ENCODE measurements at places on chromosomes 12 and 14. TPM values are rescaled to one million over a fixed set of nuclear protein-coding genes. Genes with fewer than 3 reads are reported as not detected.
A peak's percentile ranks its signal among the peaks of the same experiment; 100 is the strongest.

LALBA gene
- total RNA-seq: not detected

SALL2 gene
- total RNA-seq: 2.8 TPM

FRMD6 gene
- 1.7 TPM for total RNA-seq

KRT75 gene
- total RNA-seq: not detected

TDG gene
- 26.7 TPM for total RNA-seq

DNA sequence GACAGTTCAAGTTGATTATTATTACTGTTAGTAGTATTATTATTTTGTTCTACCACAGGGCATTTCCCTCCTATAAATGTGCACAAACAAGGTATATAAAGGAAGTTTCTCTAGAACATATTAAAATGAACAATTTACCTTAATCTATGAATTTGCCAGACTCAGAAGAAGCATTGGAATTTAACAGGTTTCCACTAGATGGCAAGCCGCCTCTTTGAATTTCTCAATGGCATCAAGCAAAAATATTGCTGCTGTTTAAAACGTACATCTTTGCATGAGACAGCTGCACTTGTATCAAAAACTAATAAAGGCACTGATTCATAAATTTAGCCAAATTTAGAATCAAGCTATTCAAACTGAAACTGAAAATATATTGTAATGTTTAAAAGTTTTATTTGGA is 34.6 kb upstream of the MIS18BP1 start:
- no peaks in the 10 kb centered on the region for H3K27me3 ChIP-seq
- DNase-seq: no peak
- no peak overlapping the region for H3K27ac ChIP-seq
- no peaks in the 10 kb centered on the region for H3K36me3 ChIP-seq
- H3K4me1 ChIP-seq: no peaks in the 10 kb centered on the region

SOCS2 gene
- total RNA-seq: 10.4 TPM

DNA sequence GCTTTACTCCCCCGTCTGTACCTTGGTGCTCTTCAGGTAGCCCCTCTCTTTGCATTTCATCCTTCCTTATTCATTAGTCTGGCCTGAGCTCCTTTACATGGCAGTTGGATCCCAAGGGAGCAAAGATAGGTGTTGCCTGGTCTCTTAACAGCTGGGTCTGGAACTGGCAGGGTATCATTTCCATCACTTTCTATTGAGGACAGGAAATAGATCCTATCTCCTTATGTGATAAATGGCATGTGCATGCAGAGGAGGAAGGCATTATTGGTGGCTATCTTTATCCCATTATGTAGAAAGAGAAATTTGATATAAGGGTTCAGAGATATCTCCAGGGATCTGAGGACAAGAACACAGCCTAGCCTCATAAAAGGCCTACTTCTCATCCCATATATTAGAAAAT is 54.6 kb upstream of the OAS1 start:
- no peak for DNase-seq
- no peak overlapping the region for H3K4me3 ChIP-seq
- H3K27ac ChIP-seq: no peak overlapping the region
- H3K27me3 ChIP-seq: peaks cover 10% of the 10 kb centered on the region
- no peaks in the 10 kb centered on the region for H3K36me3 ChIP-seq

DNA sequence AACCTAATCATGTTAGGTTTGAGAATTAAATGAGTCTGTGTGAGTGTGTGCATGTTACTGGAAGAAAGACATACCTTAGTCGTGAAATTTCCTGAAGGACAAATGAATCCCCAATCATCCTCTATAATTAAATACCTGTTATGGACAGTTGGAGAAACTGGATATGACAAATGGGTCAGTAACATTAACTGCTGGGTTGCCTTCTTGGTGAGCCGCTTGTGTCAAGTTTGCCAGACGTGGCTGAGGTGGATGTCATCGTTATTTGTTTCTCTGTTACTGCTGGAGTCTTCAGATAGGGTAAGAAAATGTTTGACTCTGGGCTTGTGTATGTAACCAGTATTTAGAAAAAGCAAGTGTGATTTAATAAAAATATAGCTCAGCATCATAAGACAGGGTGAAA is 131.6 kb downstream of the CAND1 start:
- DNase-seq: no peak
- H3K27me3 ChIP-seq: peaks cover 2% of the 10 kb centered on the region
- no peak overlapping the region for H3K4me3 ChIP-seq
- H3K27ac ChIP-seq: no peak overlapping the region
- H3K4me1 ChIP-seq: no peaks in the 10 kb centered on the region

DNA sequence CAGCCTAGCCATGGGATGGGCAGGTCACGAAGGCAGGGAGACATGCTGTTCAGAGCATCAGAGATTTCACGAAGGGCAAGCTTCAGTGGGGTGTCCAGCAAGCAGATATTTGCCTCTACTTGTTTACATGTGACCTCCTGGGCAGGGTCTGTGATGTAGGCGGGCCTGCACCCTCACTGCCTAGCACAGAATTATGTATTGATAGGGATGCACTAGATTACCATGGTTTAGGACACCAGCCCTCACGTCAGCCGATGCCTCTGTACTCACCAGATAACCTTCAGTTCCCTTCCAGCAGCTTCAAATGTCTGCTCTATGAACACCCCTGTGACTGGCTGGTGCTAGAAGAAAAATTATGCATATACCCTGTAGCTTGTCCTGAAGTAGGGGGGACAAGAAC is 5.1 kb upstream of the EIF5 start:
- no peak overlapping the region for H3K4me3 ChIP-seq
- H3K4me1 ChIP-seq: peaks cover 7% of the 10 kb centered on the region
- H3K27me3 ChIP-seq: no peaks in the 10 kb centered on the region
- H3K27ac ChIP-seq: no peak overlapping the region

DNA sequence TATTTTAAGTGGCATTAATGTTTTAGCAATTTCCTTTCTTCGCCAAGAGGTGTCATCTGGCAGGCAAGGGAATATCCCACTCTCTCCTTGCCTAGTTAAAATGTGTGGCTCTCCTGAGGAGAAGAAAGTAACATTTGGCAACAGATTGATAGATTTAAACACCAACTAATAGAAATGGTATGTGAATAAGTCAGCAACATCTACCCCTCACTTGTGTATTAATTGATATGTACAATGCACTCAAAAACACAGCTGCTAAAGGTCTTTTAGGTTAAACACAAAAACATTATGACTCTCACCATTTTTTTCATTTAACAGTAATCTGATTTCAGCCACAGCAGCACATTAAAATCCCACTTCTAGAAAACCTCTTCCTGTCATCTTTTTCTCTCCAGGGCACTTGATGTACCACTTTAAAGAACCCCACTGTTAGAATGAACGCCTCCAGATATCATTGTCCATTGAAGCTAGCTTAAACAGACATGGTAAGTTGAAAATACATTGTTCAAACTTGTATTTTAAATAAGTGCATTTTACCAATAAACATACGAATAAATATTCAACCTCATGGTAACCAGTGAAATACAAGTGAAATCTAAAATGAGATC is 151.7 kb downstream of the RPAP3 start:
- no peaks in the 10 kb centered on the region for H3K36me3 ChIP-seq
- no peaks in the 10 kb centered on the region for H3K4me1 ChIP-seq
- no peaks in the 10 kb centered on the region for H3K27me3 ChIP-seq
- no peak overlapping the region for H3K27ac ChIP-seq
- no peak for DNase-seq

DNA sequence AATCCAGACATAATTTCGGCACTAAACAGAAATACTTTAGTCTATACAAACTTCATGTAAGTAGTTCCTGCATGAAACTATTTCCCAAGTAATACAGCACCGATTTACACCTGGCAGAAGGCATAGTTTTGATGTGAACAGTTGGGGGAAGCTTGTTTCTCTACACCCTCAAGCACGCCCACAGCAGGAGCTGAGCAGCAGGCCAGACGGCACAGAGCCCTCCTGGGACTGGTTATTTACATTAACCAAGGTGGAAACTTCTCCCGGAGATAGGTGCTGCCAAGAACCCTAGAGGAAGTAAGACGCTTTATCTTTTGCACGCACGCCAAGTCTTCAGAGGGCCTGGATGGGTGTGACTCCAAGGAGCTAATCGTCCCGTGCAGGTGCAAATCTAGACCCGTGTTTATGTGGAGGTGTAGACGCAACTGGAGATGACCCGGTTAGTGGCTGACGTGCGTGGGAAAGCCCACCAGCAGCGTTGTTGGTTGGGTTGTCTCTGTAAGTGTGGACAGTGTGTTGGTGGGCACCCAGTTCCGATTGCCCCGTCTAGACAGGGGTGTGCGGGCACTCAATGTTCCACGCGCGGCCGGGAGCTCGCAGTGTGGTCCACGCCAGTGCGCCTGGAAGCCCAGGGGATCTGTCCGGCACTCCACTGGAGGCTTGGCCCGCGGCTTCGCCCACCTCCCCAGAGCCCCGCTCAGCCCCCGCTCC is 767 bp upstream of the TCP11L2 start:
- peak overlapping the region; percentile 71 for H3K4me3 ChIP-seq
- DNase-seq: peak; percentile 78
- H3K27ac ChIP-seq: peak overlapping the region; percentile 99
- peaks cover 40% of the 10 kb centered on the region for H3K4me1 ChIP-seq

GRCh38 chr12:11706509-11707379 is 57.3 kb downstream of the ETV6 start:
- H3K4me1 ChIP-seq: no peaks in the 10 kb centered on the region
- H3K27ac ChIP-seq: no peak overlapping the region
- no peak for DNase-seq
- H3K4me3 ChIP-seq: no peak overlapping the region
- no peaks in the 10 kb centered on the region for H3K27me3 ChIP-seq

KRT71 gene
- not detected for total RNA-seq

DNA sequence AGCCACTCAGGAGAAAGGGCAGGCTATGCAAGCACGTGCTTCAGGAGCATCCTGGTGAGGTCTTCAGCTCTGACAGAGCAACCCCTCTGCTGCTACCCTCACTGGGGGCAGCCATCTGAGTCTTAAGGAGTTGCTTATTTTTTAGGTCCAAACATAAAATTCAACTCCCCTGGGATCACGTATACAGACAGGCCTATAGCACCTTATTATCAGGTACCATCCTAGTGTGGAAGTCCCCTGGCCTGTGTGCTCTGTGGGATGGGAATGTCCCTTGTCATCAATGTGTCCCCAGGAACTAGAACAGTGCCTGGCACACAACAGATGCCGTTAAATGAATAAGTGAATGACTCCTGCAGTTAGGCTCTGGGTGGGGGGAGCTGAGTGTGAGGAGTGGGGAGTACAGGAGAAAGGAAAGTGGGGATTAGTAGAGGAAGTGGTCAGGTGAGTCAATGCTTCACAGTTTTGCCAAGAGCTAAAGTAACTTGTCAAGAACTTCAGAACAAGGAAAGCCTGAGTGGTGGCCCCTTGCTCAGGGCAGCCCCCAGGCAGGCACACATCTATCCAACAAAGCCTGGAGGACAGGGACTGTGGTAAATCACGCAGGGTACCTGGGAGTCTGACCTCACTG is 33.5 kb downstream of the DAD1 start:
- peak overlapping the region; percentile 58 for H3K4me3 ChIP-seq
- peak overlapping the region; percentile 99 for H3K27ac ChIP-seq
- H3K36me3 ChIP-seq: peaks cover 26% of the 10 kb centered on the region
- H3K4me1 ChIP-seq: peaks cover 95% of the 10 kb centered on the region
- DNase-seq: no peak
- no peaks in the 10 kb centered on the region for H3K27me3 ChIP-seq

DNA sequence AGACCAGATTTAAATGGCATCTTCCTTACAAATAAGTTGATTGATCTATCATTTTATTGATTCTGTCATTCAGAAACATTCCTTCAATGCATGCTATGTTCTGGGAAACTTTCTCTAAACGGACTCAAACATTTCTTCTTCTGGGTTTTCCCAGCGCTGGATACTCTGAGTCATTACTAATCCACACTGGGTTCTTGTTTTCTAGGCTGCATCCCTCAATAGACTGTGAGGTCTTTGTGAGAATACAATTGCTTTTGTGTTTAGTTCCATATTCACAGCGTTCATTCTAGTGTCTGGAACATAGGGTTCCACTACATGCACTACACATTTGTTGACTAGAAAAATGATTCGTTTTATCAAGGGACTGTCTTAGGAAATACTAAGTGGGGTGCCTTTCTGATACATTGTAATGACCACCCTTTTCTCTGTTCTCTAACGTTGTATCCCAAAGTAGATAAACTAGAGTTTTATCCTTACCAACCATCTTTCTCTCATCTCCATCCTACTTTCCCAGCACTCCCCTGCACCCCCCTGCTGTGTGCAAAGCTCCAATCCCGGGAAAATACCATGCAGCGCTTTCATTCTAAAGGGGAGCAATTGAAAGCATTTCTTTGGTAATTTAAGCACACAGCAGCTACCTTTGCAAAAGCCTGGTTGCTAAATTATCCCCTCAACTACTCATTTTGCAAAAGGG is 878.7 kb downstream of the DIO2 start:
- H3K4me1 ChIP-seq: no peaks in the 10 kb centered on the region
- DNase-seq: no peak
- no peak overlapping the region for H3K4me3 ChIP-seq
- no peaks in the 10 kb centered on the region for H3K27me3 ChIP-seq
- no peaks in the 10 kb centered on the region for H3K36me3 ChIP-seq

DNA sequence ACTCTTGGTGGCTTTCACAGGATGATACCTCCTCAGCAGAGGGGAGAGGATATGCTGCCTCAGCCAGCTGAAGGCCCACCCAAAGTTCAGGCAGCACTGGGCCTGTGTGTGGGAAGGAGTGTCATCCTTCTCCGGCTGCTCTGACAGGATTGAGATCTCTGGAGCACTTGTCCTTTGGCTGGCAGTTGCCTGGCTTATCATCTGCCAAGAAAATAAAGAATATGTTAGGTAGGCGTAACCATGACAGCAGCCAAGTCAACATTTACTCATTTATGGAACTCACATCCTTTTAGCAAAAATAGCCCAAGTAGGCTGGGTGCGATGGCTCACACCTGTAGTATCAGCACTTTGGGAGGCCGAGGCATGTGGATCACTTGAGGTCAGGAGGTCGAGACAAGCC is 68.5 kb downstream of the PPFIBP1 start:
- peak; percentile 2 for DNase-seq
- no peaks in the 10 kb centered on the region for H3K36me3 ChIP-seq
- no peaks in the 10 kb centered on the region for H3K27me3 ChIP-seq

DNA sequence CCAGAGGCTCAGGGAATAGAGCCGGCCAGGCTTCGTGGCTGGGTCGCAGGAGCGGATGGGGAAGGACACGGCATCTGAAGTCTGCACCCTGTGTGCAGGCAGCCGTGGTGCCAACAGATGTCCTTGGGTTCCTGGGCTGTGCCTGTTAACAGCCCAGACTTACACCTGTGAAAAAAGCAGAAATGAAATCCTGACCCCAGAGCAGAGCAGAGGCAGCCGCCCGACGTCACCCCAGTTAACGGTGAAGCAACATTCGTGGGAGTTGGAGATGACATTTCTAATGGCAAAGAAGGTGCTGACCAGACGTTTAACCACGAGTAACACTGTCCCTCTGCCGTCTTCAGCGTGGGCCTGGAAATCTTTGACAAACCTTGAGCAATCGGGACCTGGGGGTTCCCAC is 200.3 kb upstream of the DIO3 start:
- H3K36me3 ChIP-seq: no peaks in the 10 kb centered on the region
- no peak overlapping the region for H3K27ac ChIP-seq
- no peaks in the 10 kb centered on the region for H3K27me3 ChIP-seq
- H3K4me1 ChIP-seq: no peaks in the 10 kb centered on the region
- no peak for DNase-seq

ANKRD33 gene
- total RNA-seq: not detected

MSI1 gene
- total RNA-seq: not detected

Data from CD4-positive, CD25-positive, alpha-beta regulatory T cell (primary cell).